NCI-H524 (cell line): ENCODE measurements at places on chromosomes 7 and 10.

DNA sequence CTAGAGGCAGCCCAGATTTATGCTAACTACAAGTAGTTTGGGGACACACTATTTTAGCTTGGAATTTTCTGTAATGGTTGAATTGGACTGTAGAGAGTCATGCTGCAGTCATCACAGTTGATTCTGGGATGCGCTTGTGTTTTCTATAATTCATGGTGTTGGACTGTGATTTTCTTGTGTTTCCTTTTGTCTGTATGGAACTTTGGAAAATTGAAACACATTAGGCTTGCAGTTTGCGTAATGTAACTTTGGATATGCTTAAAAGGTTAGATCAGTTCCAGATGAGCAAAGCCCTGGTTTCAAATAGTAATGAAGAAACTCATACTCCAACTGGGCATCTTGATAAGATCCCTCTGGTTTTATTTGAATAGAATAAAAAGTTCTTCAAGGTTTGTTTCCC lies 502.2 kb downstream of the ARL4A start:
- no peak for DNase-seq

DNA sequence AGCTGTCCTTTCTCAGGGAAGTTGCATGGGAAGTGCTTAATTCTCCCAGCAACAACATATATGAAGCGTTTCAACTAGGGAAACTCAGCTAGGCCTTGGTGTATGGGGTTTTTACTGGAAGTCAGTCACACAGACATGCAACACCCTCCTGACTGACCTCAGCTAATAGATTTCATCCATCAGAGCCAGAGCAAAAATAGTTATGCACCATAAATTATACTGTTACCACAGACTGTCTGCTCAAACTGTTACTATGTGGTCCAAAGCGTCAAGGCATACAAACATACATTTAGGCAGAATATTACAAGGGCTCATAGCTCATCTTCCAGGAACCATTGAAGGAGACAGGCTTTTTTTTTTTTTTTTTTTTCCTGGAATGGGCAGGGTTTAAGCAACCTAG lies 417.9 kb downstream of the ANKRD7 start:
- no peak for DNase-seq

DNA sequence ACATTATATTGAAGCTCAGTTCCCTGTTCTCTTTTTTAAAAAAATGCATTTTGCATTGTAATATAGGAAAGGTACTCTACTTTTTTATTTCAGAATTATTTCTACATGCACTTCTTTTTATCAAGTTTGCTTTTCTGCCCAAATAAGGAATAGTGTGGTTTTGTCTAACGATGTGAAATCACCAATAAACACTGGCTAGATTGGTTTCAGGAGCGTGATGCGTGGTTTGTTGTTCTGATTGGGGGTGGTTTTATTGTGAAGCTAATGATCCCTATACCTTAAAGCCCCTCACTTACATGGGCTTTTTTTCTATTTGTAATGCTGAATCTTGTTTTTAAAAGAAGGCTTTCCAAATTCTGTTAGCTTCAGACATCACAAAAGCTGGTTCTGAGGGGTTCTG lies 17.6 kb downstream of the ENTPD7 start:
- DNase-seq, result no peak

GRCh38 chr10:51789118-51789517 lies 89.7 kb upstream of the CSTF2T start:
- DNase-seq, result no peak

- DNase-seq, result no peak
Observed at GRCh38 chr7:116180302-116180701, 30.0 kb upstream of the TES start.

DNA sequence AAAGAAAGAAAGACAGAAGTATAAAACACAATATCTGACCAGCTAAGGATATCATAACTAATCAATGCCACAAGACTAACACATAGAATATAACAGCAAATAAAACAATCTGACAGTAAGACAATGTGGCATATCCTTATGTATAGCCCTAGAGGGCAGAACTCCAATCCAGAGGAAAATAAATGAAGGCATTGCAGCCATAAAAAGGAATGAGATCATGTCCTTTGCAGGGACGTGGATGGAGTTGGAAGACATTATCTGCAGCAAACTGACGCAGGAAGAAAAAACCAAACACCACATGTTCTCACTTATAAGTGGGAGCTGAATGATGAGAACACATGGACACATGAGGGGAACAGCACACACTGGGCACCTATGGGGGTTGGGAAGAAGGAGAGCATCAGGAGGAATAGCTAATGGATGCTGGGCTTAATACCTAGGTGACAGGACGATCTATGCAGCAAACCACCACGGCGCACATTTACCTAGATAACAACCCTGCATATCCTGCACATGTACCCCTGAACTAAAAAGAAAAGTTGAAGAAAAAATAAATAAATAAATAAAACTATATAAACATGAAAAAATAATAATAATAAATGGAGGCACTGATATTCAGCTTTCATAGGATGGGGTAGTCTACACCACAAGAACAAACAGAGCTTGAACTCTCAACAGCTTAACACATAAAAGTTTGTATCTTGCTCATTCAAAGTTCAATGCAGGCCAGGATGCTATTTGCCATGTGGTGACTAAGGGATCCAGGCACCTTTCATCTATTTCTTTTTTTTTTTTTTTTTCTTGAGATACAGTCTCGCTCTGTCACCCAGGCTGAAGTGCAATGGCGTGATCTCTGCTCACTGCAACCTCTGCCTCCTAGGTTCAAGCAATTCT lies 66.1 kb upstream of the KAT6B start:
- no peak for DNase-seq

DNA sequence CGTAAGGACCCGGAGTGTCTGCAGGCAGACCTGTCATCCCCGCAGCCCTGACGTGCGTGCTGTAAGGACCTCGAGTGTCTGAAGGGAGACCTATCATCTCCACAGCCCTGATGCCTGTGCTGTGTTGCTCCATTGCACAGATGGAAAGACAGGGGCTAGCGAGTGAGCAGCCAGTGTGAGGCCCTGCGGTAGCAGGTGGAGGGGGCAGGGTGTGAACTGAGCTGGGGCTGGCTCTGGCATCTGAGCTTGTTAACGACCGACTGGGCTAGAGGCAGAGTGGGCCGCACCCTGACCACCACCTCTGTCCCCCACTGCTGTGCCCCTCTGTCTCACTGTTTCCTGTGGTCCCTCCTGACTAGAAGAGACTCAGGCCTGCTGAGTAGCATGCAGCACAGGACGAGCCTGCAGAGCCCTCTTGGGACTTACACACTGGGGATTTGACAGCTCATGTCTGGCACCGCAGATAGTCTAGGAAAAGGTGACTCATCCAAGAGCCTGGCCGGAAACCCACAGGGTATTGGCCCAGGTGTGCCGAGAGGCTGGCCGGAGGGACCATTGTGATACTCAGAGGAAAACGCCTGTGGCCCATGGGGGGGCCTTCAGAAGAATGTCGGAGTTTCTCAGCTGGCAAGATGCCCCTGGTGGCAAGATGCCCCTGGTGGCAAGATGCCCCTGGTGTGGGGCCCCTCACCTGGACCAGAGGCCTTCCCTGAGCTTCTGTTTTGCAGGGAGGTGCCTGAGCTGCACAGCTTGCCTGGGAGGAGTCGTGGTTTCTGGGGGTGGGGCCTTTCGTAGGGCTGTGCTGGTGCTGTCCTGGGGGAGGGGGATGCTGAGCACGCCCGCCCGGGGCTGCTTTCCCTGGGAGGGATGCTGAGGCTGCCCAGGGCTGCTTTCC lies 34.3 kb downstream of the INPP5A start:
- no peak for DNase-seq

DNA sequence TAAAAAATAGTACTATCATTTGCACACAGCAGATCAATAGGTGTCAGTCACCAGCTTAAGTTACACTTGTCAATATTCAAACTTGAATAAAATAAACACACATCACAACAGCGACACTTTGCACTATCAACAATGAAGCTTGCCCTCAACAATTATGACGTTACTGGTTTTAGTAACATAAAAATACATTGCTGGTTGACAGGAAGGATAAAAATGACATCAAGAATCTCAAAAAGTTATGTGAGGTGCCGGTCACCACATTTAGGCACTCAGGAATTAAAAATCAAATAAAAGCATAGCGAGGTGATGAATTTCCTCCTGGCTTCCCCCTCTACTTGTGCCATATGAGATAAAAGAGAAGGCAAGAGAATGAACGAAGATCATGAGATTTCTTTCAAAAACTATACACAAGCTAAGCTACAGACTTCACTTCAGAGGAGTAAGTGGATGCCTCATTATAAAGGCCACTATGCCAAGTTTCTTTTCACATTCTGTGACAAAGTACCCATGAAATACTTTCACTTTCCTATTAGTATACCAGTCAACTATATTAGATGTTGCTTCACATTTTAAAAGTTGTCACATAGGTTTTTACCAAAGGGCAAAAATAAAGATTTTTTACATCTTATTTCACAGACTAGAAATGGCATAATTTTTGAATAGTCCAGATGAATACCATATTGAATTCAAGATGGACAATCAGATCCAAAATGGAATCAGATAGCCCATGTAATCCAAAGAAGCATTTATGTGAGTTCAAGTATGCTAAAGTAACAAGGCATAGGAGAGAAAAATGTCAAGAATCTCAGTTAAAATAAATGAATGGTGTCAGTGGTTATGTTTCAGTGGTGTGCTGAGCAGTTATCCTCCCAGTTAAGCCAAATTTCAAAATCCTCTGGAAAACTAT lies 3.6 kb downstream of the CCDC71L start:
- DNase-seq, result no peak

- DNase-seq, result no peak
Observed at GRCh38 chr7:143049362-143049761, 2.8 kb upstream of the OR6V1 start.

DNA sequence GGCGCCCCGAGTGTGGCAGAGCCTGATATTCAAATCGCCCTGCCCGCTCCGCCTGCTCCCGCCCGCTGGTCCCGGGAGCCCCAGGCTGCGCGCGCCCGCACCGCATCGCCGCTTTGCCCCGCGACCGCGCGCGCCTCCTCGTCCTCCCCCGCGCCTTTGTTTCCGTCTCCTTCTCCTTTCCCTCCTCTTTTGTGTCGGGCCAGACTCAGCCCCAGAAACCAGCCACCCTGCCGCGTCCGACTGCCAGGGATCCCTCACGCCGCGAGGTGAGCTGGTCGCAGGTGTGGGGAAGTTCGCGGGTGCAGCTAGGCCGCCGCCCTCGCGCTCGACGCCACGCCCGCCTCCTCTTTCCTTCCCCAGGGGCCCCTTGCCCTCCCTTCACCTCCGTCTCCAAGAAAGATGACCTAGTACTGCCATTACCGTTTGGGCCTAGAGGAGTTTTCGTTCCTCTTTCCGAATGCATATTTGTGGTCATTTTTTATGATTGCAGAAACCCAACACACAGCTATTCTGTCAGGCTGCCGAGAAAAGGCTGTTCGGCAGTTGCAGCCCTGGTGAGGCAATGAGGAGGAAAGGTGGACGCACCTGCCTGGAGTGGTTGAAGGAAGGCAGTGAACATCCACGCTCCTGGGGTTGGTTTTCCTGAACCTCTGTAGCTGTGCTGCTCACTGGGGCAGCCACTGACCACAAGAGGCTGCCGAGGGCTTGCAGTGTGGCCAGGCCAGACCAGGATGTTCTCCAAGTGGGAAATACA lies 107.3 kb downstream of the SNX10 start:
- DNase-seq, result no peak

- no peak for DNase-seq
Observed at GRCh38 chr7:32539919-32540531, 44.7 kb downstream of the AVL9 start.
